ENCODE measurements at places on chromosomes 16 and 17.

DNA sequence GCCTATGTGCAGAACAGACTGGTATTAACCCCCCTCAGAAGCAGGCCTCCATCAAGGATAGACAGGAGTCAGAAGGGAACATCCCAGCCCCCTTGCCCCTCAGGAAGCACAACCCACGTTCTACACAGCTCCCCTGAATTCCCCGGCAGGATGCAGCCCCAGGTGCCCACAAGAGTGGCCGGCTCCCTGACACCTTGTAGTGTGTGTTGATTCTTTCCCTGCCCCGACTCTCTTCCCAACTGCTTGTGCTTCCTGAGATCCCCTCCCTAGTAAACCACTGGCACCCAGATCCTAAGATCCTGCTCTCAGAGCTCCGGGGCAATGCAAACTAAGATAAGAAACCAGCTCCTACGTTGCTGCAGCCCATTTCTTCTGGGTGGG, 34.8 kb upstream of the LITAF start:
- no peak for DNase-seq

DNA sequence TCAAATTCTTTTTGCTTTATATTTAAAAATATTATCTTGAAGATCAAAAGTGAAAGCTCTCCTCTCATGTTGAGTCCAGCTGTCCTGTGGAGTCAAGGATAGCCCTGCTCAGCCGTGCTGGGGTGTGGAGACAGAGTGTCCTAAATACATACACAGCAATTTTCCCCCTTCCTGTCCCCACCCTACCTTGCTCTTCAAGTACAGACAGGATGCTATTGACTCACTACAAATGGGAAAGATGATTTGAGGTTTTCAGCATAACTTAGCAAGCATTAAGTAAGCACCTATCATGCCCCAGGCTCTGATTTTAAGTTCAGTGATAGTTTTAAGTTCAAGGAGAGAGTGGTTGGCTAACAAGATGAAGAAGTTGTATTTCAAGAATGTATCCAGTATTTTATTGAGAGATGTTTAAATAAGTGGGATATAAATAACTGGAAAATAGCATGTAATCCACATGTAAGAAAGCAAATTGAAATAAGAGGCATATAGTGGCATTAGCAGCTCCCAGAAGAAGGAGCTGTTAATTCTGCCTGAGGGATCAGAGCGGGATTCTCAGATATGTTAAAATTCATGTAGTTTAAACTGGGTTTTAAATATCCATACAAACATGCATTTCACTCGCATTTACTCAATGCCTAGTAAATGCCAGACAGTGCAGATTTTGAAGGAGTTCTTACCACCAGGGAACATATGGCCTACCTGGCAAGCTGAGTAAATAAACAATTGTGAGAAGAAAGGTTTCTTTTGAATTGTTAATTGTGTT, 183.5 kb upstream of the ANKFN1 start:
- no peak for DNase-seq

DNA sequence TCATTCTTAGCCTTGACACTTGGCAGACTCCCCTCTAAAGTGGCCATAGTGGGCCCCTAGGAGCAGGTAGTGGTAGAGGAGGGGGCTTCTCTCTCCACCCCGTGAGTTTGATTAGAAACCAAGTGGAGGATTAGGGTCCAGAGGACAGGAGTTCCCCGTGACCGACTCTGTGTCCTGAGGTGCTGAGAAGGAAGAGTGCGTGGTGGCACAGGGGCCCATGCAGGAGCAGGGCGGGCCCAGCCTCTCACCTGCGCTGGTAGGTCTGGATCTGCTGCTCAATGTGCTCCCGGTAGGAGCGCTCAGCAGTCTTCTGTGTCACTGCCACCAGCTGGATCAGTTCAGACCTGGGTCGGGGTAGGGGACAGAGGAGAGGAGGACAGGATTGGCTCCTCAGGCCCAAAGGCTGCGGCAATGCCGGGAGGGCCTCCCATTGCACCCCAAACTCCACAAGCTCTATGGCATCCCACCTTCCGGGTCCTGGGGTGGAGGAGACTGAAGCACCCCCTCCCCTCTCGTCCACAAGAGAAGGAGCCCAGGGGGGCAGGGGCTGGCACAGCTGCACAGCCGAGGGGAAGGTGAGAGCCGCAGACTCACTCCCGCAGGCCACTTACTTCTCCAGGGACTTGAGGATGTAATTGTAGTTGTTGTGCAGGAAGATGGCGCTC, 6.2 kb downstream of the ZACN start:
- no peak for DNase-seq

- no peak for DNase-seq
These were observed 375.7 kb upstream of the DYNLRB2 start for GRCh38 chr16:80164966-80165550.

DNA sequence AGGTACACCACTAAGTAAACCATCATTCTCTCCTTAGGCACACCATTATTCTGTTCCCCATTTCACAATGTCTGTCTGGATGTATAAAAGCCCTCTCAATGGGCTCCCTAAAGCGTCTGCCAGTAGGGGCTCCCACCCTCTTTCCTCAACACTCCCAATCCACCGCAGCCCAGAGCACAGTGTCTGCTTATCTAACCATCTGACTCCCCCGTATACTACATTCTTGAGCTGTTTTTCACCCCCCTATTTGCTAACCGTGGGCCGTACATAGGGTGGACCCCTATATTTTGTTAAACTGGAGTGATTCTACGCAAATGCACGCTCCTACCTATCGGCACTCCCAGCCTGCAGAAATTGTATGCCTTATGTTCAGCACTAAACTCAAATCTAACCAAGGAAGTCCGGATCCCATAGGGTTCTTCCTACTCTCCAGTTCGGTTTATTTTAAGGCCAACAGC, 685 bp upstream of the PSMD3 start:
- no peak for DNase-seq

DNA sequence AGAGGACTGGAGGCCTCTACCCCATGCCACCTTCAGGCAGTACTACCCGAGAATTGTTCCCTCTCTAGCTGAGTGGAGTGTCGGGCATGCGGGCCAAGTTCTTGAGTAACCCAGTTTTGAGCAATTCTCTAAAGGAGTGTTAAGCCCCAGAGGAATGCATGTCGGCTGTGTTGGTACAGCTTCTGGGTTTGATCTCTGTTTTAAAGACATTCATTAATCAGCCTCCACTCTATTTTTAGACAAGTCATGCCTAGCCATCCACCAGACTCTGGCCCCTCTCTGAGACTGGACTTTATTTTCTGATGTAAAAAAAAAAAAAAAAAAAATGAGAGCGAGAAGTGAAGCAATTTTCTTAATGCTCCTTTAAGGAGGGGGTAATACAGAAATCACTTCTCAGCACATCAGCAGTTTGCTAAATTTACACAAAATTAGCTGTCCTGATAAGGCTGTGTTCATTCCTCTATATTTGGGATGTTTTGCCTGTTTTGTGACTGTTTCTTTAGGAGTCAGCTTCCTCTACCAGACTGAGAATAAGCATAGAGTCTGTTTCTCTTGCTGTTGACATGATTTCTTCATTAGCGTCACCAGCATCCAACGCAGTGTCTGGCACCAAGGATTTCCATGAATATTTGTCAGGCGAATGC, 88.7 kb downstream of the AXIN2 start:
- no peak for DNase-seq

All from CD4-positive, alpha-beta T cell treated with Interleukin-2 at 100 ng/mL for 4 hours (primary cell).